Stimulated activated CD4-positive, alpha-beta T cell treated with anti-CD3 and anti-CD28 coated beads, Interleukin-15, amount 100 ng/mL, for 1 hour (primary cell): ENCODE measurements at places on chromosomes 16 and 17.
A peak's percentile ranks its signal among the peaks of the same experiment; 100 is the strongest.

DNA sequence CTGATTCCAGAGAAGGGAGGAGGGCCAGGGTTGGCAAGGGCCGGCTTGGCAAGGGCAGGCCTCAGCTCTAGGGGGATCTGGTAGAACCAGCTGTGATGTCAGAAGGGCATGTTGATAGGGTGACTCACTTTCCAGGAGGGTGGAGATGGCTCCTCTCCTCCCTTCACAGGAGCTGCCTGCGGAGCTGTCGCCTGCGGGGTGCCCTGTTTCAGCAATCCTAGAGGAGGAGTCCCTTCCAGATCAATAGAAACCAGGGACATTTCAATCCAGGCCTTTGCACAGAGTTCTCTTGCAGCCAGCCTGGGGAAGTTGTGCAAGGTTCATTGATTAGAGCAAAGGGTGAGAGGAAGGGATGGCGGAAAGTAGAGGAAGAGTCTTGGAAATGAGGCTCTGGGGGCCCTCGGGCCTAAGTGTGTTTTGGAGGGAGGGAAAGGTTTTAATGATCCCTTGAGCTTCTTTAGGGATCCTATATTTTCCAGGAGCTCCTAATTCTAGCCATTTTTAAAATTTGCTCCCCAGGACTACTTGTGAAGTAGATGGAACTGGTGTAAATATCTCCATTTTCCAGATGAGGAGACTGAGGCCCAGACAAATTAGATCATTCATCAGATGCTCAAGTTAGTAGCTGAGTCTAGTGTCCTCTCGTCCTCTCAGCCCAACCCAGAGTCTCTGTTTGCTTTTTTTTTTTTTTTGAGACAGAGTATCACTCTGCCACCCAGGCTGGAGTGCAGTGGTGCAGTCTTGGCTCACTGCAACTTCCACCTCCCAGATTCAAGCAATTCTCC, 24.8 kb upstream of the CSNK2A2 start:
- no peak for DNase-seq

- no peak for DNase-seq
Measured at GRCh38 chr16:31177136-31177535, 2.8 kb upstream of the FUS start.

DNA sequence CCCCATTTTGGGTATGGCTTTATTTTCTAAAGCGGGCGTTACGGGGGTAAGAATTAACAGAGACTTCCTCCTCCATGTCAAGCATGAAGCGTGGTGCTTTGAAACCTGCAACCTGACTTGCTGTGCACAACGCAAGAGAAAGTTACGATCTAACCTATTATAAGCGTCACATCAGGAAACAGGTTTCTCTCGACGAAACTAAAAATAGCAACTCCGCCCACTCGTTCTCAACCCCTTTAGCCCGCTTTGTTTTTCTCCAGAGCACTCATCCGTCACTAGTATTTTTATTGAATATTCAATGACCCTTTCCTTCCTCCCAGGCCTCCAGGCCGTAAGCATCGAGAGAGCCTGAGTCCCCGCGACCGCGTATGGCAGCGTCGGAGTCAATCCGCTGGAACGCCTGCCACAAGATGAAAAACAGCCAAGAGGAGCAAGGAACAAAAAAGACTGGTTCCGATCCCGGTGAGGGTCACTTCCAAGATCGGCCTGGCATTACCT, 555 bp downstream of the NUP88 start:
- peak; percentile 9 for DNase-seq

- peak; percentile 48 for DNase-seq
Measured at GRCh38 chr16:3065069-3065741, at the start of gene IL32. Gene IL32, plus strand, starts transcription at chr16:3065640. Its CDS starts 172 bp downstream, at chr16:3065812.

DNA sequence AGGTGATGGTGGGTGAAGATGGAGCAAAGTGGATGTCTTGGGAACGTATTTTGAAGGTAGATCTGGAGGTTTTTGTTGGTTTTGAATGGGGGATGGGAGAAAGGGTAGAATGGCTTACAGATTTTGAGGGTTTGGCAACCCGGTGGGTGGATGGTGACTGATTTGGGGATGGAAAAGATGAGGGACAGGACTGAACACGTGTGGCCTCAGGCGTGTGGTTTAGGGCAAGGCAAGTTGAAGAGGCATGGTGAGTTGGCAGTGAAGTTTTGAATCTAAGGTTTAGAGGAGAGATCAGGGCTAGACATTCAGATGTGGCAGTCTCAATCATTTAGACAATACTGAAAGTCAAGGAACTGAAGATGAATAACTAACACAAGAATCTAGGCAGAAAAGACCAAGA, 5.0 kb upstream of the DCTPP1 start:
- no peak for DNase-seq

DNA sequence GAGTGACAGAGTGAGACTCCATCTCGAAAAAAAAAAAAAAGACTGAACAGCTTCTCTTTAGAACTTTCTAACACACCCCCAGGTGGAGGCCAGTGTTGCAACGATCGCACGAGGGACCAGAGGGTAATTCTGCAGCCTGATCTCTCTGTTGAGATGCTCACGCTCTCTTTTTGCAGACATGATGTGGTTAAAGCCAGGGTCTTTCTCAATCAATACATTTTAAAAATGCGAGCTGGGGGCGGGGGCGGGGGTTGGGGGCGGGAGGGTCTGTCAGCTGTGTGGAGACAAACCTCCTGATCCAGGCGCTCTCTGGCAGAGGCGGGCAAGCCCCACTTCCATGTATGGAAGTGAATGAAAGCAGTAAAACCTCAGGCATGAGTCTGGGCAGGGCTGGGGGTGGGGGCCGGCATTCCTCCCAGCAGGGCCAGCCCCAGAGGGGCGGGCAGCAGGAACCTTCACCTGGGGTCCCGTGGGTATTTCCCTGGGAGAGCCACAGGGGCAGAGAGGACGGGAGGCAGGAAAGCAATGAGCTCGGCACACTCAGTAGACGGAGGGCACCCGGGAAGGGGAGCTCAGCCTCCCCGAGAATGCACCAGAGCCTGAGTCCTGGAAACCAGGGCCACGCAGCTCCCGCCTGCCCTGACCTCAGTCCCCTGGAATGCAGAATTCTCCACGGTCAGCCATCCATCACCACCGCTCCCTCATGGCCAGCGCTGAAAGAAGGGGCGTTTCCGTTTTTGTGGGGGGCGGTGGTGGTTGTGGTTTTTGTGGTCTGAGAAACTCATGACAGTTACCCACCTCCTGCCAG, 28.0 kb downstream of the NXN start:
- no peak for DNase-seq

DNA sequence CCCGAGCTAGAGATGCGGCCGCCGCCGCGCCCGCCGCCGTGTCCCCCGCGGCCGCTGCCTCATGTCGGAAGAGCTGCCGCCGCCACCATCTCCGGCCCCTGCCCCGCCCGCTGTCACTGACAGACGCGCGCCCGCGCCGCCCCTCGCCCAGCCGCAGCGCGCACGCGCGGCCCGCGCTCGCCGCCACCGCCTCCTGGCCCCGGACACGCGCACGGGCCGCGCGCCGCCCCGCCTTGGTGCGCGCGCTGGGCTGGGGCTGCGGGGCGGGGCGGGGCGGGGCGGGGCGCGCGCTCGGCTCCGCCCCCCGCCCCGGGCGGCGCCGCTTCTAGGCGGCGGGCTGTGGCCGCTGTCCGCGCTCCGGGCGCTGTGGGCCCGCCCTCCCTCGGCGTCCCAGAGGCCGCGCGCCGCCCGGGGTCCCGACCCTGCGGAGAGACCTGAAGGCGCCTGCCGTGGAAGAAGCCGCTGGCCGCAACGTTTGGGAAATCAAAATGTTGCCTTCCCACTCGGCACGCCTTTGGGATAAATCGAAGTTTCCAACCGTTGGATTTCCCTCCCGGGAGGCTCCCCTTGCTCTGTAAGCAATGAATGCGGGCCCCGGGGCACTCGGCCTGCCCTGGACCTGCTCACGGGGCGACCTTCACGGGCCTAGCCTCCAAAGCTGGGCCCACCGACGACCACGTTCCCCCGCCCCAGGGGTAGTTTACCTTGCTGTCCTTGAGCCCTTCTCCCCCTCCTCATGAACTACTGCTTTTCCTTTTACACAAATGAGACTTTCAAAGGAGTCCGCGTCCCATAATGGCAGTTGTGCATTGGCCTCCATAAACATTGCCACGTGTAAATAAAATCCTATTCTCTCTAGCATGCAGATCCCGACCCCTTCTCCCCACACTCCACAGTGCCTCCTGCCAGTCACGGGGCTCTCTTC, at the start of gene ADCY9:
Gene ADCY9 (minus strand): TSS at position 118 of the 925 bp plus-strand sequence. CDS start 1,000 bp downstream, outside the sequence.
- DNase-seq = peak; percentile 65

GRCh38 chr17:66535611-66536010, 233.2 kb downstream of the PRKCA start:
- DNase-seq = no peak

DNA sequence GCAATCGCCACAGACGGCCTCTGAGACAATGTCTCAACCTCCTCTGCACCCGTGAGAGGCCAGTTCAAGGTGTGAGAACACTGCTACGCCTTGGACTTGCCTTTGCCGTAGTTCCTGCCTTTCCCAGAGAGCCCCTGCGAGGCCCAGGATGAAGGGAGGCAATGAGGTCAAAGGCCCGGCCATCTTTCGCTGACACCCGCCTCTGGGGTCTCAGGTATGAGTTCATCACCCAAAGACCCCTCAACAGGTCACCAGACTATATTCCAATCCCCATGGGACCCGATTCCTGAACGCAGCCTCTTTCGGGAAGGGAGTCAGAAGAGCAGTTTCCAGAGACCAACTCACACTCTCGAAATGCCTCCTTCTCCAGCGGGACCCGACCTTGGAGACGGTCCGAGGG, 573.5 kb downstream of the KCNJ18 start:
- no peak for DNase-seq

GRCh38 chr17:43477832-43478634, 5.7 kb upstream of the DHX8 start:
- no peak for DNase-seq

- no peak for DNase-seq
Measured at GRCh38 chr17:69417545-69418483, 3.3 kb downstream of the MAP2K6 start.

- DNase-seq = no peak
Measured at GRCh38 chr17:7248796-7249195, 2.7 kb downstream of the CTDNEP1 start.

- no peak for DNase-seq
Measured at GRCh38 chr16:54954220-54954619, 23.6 kb downstream of the IRX5 start.

DNA sequence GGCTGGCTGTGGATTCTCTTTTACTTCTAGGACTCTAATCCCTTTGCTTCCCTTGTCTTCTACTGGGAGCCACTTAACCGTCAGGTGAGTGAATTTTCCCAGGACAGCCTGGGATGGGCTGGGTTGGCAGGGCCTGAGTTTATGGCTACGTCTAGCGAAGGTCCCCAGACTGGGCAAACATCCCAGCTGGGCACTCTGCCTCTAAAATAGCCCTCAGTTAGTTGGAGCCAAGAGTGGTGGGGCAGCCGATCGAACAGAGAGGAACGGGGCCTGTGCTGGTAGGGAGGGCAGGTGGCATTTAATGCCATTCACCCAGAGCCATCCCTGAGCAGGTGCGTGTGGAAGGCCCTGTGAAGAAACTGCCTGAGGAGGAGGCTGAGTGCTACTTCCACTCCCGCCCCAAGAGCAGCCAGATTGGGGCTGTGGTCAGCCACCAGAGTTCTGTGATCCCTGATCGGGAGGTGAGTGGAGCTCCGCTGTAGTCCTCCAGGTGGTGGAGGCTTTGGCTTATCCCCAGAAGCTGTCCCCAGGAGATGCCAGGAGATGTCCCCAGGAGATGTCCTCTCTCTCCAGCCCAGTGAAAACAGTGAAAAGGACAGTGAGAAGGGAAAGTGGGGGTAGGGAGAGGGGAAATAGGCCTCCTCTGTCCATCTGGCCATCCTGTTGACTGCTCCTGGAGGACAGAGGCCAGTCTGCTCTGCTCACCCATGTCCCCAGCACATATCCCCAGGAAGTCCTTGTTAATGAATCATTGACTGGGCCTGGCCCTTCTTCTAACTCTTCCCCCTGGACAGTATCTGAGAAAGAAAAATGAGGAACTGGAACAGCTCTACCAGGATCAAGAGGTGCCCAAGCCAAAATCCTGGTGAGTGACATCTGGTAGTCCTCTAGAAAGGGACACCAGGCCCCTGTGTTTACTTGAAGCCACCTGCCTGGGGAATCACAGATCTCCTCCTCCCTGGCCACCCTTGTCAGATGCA, 4.4 kb downstream of the PNPO start:
- DNase-seq = no peak

GRCh38 chr16:46843898-46844642, 13.1 kb upstream of the C16orf87 start:
- DNase-seq = no peak

DNA sequence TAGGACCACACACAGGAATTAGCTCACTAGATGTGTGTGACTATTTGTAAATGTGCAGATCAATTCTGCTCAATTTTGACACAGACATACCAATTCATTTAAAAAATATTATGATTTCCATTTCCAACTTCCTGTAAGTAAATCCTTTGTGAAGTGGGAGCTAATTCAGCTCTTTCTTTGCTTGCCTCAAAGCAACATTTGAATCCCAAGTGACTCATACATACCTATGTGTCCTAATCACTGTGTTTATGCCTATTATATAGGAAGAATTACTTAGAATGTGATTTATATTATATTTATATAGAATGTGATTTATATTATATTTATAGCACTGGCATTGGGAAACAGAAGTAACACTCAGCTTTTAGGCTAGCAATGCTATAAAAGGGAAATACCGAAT, 195.9 kb upstream of the C17orf78 start:
- no peak for DNase-seq

GRCh38 chr17:13973960-13974651, 95.2 kb upstream of the COX10 start:
- no peak for DNase-seq

- DNase-seq = no peak
Measured at GRCh38 chr17:81332914-81333528, 37.9 kb upstream of the SLC38A10 start.

- DNase-seq = no peak
Measured at GRCh38 chr17:32956240-32956970, 28.5 kb downstream of the TMEM98 start.

- DNase-seq = no peak
Measured at GRCh38 chr16:9934723-9935508, 247.3 kb downstream of the GRIN2A start.

GRCh38 chr16:9053006-9053601, 38.3 kb upstream of the HAPSTR1 start:
- DNase-seq = no peak

GRCh38 chr17:70422862-70423261, 253.5 kb downstream of the KCNJ2 start:
- no peak for DNase-seq

GRCh38 chr17:46874906-46875305, 23.5 kb downstream of the WNT9B start:
- no peak for DNase-seq

DNA sequence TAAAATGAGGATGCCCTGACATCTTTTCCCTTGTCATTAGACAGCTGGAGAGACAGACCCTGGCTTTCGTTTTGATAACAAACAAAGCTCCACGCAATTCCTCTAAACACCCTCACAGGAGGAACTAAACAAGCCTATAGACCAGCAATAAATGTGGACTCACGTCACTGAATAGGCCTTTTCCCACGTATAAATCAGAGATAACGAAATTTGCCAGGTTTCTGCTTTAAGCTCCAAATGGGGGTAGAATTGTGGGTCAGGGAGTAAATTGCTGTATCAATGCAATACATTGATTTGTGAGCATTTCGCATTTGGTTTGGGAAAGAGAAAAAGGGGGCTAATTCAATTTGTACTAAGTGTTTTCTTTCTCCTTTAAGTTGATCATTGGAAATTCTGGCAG, 256.0 kb downstream of the PMP22 start:
- DNase-seq = no peak
